Epithelial cell of proximal tubule (primary cell): ENCODE measurements at places on chromosomes 12 and 14.

DNA sequence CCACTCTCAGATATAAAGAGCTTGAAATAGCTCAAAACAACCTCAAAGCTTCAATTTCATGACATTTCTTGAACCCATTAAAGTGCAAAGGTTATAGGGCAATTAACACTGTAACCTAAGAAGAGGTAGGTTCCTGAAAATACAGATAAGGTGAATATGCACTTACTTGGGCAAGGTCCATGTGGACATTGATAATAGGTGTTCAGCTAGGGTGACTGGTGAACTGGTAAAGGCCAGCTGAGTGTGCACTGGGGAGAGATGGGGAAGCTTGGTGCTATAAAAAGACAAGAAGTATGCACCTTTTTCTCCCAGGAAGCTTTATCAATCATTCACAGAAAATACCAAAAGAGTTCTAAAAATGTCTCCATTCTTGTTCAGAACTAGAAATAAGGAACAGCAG lies 418.6 kb downstream of the SLC16A7 start:
- DNase-seq: no peak

DNA sequence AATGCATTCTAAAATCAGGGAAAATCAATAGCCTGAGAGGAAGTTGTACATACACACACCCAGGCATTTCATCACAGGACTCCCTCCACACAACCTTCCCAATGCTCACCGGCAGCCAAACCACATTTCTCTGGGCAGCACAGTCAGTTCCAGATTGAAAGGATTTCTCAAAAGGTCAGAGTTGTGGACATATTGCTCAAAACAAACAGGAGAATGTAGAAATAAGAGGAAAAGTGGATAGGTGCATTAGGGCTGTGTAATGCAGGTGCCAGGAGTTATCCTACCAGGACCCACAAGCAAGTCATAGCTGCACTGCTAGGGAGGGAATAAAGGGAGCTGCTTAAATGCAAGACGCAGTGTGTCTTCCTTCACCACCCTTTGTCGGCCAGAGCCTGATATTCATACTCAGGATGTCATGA lies 62.9 kb downstream of the GCH1 start:
- no peak for DNase-seq

DNA sequence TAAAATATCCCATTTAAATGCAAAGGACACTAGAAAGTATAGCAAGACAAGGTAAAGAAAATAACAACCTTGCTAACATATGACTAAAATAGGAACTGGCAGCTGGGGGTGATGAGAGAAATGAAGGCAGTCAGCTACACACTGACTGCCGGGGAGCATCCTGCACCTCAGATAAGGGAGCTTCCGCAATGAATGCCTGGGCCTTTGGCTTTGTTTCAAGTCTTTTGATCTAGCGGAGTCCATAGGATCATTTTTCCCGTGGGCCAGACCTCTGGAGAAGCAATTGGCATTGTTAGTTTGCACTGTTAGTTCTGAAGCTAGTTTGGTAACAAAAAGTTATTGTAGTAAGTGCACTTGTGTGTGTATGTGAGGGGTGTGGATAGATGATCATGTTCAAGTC lies 639.9 kb downstream of the DIO2 start:
- DNase-seq: no peak

- peak; percentile 78 for DNase-seq
These were observed 255.4 kb downstream of the DAD1 start for GRCh38 chr14:22333422-22334274.

- no peak for DNase-seq
These were observed 886.3 kb upstream of the SEL1L start for GRCh38 chr14:82419933-82420332.

DNA sequence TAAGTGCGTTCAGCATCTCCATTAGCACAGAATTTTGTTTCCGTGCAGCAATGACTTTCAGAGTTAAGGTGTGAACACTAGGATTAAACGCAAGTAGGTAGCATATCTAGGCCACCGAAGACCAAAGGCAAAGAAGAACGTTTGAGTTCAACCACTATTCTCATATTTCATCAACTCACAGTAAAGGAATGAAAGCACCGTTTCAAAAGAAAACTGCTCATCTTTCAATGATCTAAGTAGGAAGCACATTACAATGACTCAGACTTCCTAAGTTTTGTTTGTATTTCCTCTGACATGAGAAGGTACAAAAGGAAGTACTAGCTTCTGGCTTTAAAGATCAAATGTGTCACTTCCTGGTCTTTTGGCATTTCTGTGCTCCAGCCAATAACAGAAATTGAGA lies 57.6 kb downstream of the ACADS start:
- no peak for DNase-seq

GRCh38 chr12:68189821-68190242 lies 30.3 kb upstream of the IFNG start:
- DNase-seq: no peak

DNA sequence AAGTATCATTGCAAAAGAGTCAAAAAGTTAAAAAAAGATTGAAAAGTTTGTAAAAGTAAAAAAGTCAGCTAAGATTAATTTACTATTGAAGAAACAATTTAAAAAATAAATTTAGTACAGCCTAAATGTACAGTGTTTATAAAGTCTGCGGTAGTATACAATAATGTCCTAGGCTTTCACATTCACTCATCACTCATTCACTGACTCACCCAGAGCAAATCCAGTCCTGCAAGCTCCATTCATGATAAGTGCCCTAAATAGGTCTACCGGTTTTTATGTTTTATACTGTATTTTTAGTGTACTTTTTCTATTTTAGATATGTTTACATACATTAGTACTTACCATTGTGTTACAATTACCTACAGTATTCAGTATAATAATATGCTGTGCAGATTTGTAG lies 43.9 kb upstream of the ABCC9 start:
- no peak for DNase-seq

DNA sequence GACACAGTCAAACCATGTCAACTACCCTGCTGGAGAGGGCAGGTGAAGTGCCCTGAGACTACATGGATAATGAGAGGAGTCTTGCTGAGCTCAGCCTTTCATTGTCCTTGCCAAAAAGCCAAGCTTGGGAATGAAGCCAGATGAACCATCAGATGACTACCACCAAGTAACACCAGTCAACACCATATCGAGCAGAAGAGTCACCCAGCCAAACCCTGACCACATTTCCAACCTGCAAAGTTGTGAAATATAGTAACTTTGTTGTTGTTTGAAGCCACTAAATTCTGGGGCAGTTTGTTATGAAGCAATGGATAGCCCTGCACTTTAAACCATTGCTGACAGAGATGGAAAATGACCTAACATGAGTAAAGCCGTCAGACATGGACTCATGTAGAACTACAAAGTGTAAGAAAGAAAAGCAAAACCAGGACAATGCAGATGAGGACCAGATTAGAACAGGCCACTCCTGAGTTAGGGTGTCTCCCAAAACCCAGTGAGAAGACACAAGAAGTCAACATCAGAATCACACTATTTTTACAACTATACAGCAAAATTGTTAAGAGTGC lies 12.5 kb upstream of the CRADD start:
- DNase-seq: no peak

DNA sequence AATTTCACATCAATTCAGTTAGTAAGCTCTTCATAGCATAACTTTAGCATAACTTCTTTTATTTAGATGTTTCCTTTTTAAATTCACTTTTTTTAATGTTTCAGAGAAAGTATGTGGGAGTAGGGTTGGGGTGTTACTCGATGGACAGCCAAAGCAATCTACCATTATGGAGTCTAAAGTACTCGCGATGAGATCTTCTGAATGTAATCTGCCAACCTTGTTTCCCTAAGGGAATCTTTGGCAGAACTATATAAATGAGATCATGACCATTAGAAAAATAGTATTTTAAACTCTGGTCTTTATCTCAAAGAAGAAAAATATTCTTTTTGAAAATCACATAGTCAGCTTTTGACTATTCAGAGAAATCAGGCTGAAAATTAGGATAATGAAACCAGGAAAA lies 103.9 kb downstream of the BBS10 start:
- DNase-seq: no peak

- DNase-seq: no peak
These were observed 109.0 kb upstream of the AMIGO2 start for GRCh38 chr12:47188576-47189441.

DNA sequence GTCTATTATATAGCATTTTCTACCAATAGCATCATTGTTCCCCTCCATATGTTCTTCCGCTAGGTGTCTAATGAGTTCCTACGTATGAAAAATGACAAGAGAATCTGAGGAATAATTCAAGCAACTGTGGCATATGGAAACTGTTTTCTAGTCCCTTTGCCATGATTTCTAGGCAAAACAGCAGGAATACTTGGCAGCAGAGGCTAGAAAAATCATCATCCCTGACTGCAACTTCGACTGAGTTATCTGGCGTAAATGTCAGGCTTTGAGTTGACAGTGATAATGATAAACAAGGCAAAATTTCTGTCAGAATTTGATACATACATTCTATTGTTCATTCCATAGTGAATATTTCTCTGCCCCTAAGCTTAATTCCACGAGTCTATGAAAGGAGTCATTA lies 572.8 kb upstream of the USP15 start:
- no peak for DNase-seq

DNA sequence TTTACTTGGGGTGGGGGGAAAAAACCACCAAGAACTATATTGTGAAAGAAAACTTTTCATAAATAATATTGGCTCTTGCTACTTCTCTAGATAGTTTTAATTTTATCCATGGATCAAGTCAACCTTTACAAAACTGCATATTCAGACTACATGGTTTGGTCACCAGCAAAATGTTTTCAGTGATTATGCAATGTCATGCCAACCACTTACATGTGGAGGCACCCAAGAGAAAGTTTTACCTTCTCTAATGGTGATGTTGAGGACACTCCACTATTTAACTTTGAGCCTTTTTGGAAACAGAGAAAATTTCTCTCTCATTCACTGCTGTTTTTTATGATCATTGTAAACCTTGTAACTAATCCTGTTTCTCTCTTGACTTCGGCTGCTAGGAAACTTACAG lies 21.6 kb downstream of the PLCZ1 start:
- no peak for DNase-seq

GRCh38 chr12:122130150-122130549 lies 43.9 kb downstream of the IL31 start:
- DNase-seq: no peak

DNA sequence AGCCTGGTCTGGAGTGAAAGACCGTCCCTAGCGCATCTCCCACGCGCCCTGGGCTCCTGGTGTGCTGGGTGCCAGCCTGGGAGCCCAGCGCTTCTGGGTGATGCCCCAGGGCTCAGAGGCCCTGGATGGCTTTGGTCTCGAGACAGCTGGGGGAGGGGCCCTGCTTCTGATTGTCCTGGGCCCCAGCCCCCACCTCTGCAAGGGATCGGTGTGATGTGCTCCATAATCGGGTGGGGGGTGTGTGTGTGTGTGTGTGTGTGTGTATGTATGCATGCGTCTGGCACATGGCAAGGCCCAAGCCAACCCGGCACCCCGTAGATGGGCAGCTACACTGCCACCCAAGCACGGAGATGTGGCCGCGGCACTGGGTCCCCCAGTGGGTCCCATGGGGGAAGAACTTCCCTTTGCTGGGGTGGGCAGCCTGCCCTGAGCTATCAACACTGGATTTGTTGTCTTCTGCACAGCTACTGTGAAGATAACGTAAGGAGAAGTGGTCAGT lies 3.1 kb downstream of the ZBTB42 start:
- no peak for DNase-seq

GRCh38 chr14:104189629-104190335 lies 51.4 kb downstream of the KIF26A start:
- no peak for DNase-seq
